ENCODE measurements at places on chromosomes 2 and 18.

DNA sequence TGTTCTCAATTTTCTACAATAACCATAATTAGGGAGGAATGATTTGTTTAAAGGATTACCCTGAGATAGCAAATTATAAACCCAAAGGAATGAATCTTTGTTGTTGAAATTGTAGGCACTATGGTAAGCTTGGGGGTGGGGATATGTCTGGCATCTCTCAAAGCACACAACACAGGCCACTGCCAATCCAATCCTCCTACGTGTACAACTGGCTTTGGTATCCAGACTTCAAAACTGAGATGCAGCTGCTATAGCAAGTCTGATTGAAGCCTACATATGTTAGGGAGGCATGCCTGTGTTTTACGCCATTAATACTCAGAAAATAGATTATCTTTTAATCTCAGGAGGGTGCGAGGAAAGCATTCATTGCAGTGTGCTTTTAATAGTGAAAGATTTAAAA lies 5.9 kb upstream of the NCOA1 start:
- DNase-seq, result no peak

- DNase-seq, result peak; percentile 80
Measured at GRCh38 chr18:57427429-57428201, 7.6 kb upstream of the ONECUT2 start.

- DNase-seq, result peak; percentile 86
Measured at GRCh38 chr2:240906141-240906910, at the start of gene CROCC2. CROCC2 (plus strand) TSS chr2:240906336; CDS start chr2:240906514, 178 bp downstream.

DNA sequence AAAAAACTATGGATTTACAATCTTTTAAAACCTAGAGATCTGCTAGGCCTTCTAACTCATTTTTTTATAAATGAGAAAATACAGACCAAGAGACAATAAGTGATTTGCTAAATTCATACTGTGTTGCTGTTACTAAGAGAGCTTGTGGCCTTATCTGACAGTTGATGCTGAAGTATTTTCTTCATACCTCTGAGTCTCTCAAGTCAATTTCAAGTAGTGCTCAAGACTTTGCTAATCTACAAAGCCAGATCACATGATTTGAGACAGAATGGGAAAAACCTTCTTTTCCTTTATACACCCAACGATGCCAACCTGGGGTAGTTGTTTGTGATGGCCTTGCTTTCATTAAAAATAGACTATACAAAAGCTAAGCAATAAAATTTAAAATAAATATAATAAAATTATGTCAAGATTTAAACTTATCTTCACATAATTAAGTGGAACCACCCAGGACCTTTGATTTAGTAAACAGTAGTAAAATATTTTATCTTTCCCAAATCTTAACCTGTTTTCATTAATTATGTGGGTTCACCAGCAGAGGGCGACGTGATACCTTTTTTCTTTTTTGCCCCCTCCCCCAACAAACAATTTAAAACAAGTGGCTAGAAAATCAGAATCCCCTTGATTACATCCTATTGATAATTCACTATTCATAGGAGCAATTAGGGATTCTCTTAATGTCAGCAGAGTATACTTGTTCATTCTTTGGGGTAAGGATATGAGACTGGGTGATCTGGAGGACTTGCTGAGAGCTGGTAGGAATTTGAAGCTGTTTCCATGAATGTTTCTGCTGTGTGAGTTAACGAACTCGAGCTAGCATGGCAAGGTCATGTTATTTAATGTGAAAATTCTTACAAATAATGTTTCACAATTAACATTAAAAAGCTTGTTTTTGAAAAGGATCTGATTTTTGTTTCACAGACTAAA lies 49.6 kb upstream of the SLC5A7 start:
- peak; percentile 60 for DNase-seq

DNA sequence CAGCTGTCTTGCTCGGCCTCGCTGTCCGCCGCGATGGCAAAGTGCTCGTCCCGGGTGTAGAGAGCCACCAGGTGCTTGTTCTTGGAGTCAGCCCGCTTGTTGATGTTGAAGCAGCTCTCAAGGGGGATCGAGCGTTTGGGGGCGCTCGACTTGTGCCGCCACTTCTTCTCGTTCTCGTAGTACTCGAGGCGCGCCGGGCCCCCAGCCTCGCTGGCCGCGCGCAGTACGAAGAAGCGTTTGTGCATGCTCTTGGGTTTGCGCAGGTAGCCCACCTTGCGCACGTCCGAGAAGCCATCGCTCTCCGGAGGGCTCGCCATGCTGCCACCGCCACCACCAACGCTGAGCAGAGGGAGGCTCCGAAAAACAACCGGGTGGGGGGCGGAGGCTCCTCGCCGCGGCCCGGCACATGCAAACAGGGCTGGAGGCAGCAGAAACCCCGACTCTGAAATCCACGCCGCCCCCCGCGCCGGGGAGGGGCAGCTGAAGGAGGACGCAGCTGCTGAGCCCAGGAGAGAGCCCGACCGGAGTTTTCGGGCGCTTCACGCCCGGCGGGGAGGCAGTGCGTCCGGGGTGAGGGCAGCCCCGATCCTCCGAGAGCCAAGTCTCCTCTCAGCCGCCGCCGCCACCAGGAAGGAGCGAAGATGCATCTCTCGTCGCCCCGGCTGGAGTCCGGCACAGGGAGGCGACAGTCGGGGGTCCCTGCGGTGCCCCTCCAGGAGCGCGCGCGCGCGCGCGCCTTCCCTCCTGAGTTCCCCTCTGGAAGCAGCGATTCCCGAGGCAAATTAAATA lies 1.0 kb downstream of the IRS1 start:
- DNase-seq, result peak; percentile 88

DNA sequence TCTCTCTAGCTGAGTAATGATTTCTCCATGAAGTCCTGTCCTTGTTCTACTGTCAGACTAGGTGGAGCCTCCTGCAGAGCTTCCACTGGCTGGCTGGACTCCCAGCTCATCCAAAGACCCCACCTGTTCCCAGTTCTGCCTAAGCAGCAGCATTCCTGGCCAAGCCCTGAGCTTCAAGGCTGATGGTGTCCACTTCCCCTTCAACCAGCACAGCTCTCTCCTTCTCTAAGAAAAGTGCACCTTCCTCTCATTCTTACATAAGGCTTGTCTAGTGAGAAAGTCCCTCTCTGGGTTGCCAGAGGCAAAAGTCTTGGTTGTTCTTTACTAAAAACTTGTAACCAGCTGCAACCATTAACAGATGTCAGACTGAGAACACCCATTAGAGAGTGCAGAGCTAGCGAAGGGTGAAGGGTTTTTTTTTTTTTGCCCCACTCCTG lies 58.9 kb downstream of the CXCR4 start:
- peak; percentile 13 for DNase-seq

DNA sequence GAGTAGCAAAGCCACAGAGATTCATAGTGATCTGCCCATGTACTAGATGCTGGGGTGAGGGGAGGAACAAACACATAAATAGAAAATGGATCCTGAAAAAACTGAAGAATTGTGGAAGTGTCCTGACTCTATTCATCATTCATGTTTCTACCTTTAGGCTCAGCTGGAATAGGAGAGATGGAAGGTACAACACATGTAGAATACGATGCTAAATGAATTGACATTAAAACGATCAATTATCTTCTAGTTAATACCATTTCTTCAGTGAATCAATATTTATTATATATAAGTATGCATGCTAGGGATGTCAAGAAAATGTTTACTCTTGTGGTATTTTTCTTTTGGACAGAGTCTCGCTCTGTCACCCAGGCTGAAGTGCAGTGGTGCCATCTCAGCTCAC lies 159.1 kb downstream of the IRS1 start:
- DNase-seq, result no peak

- DNase-seq, result no peak
Measured at GRCh38 chr18:22214731-22215528, 45.5 kb downstream of the GATA6 start.

DNA sequence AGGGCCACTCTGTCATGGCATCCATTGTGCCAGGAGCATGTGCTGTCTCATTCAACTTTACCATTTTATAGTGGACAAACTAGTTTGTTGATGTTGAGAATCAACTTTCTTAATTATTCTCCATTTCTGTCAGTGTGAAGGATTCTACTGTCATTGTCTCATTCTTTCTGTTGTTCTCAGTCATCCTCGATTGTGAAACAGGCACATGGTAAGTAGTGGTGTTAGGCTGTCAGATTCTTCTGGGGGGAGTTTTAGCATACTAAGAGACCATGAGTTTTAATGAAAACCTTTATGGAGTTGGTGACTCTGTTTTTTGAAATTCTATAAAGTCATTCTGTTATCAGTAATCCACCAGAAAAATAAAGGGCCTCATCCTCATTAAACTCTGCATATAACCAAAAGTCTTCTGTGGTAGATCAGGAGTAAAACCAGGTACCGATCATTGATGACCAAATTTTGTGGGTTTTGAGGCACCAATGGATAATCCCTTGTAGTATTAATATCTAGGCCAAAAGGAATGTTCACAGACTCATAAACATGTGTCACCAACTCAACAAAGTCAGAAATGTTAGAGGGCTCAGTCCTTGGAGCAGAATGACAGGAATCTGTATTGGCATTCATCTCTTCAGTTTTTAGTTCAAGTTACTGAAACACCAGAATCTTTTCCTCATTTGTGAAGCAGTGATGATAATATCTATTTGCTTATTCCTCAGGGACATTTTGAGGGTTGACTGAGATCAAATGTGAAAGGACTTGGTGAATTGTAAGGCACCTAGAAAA lies 73.2 kb downstream of the CERS6 start:
- DNase-seq, result peak; percentile 17

- no peak for DNase-seq
Measured at GRCh38 chr2:96345438-96345837, 9.9 kb downstream of the NCAPH start.

- no peak for DNase-seq
Measured at GRCh38 chr18:26614374-26614773, 66.0 kb upstream of the KCTD1 start.

GRCh38 chr2:96940980-96941775 lies 45.2 kb downstream of the FAM178B start:
- no peak for DNase-seq

DNA sequence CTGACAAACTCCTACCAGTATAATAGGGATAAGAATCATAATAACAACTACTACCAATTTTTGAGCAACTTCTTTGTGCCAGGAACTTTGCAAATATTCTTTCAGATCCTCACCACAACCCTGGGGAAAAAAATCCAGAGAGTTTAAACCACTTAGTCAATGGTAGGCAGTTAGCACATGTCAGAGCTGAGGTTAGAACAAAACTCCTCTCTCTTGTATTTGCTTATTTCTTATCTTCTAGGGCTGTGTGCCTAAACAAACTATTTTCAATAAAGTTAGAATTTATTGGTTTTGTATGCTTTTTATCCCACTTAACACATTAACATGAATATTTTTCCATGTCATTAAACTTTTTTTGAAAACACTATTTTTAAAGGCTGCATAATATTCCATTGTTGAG lies 127.1 kb downstream of the BCL11A start:
- no peak for DNase-seq

- no peak for DNase-seq
Measured at GRCh38 chr2:211875488-211875887, 663.1 kb downstream of the ERBB4 start.

DNA sequence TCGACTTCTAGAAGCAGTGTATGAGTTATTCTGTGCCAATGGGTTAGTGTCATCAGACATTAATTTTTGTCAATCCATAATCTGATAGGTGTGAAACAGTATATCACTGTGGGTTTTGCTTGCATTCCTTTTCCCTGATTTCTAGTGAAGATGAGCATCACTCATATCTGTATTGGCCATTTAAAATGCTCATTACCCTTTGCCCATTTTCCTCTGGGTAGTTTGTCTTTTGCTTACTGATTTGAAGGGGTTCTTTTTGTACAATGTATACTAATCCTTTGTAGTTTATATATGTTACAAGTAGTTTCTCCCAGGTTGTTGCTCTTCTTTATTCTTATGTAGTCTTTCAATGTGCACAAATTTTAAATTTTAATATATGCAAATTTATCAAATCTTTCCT lies 152.2 kb downstream of the TPGS2 start:
- no peak for DNase-seq

DNA sequence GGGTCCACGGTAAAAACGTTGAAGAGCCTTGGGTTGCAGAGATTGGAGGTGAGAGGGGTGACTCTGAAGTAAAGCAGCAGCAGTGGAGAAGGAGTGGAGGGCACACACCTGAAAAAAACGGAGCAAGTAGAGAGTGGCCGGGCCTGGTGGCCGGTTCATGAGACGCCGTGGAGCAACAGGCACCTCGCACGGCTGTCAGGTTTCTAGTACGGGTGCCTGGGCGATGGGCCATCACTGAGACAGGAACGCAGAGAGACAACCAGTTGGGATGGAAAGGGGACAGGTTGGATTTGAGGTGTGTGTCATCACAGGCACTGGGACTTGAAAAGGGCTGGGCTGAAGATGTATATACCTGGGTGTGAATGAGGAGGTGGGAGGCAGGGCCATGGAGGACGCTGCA lies 104.2 kb downstream of the MTCL1 start:
- DNase-seq, result no peak

DNA sequence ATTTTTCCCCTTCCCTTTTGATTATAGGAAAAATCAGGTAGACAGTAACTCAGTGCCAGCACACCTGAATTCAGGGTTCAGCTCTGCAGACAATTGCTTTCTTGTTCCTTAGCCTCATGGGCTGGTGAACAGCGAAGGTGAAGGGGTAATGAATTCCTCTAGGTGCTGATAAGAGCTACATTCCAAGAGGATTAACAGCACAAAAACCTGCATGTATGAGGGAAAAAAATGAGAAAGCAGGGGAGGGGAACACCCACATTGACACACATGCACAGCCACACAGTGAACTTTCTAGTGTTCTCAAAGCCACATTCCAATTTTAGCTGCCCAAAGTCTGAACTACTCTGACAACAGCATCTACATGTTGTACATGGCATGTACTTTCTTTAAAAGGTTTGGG lies 46.1 kb downstream of the SPATS2L start:
- DNase-seq, result peak; percentile 28

- no peak for DNase-seq
Measured at GRCh38 chr2:29765721-29766120, 155.7 kb downstream of the ALK start.

DNA sequence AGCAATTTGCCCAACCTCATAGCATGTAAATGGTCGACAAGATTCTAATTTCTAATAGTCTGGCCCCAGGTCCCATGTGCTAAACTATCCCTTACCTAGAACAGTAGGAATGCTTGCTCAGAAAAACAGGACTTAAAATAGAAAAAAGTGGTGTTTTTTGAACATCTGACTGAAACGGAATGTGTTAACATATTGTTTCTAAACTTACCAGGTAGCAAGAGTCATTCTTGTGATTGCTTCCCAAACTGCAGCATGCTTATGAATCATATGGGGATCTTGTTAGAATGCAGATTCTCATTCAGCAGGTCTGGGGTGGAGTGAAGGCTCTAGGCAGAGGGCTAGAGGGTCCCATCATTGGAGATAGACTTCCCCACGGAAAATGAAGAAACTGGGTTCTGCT lies 5.8 kb upstream of the SLC20A1 start:
- no peak for DNase-seq

DNA sequence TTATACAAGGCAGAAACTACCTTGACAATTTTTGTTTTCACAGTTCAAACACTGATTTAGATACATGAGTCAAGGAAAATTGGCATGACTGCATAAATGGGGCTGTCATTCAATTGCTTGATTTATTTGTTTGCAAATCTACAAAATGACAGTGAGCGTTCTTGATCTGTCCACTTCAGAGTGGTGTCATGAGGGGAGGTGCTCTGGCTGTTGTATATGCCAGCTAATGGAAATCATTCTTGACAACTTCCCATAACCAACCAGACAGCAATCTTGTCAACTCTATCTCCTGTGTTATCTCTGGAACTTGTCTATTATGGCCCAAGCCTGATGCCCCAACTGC lies 120.6 kb upstream of the UGP2 start:
- DNase-seq, result no peak

- DNase-seq, result no peak
Measured at GRCh38 chr18:74139888-74140287, 7.7 kb downstream of the FBXO15 start.

- no peak for DNase-seq
Measured at GRCh38 chr18:2237706-2238105, 333.6 kb downstream of the METTL4 start.

Measured in eye (tissue), 1 donor.